Left lung (tissue), 14 donors: ENCODE measurements at places on chromosomes 5 and 9.

DNA sequence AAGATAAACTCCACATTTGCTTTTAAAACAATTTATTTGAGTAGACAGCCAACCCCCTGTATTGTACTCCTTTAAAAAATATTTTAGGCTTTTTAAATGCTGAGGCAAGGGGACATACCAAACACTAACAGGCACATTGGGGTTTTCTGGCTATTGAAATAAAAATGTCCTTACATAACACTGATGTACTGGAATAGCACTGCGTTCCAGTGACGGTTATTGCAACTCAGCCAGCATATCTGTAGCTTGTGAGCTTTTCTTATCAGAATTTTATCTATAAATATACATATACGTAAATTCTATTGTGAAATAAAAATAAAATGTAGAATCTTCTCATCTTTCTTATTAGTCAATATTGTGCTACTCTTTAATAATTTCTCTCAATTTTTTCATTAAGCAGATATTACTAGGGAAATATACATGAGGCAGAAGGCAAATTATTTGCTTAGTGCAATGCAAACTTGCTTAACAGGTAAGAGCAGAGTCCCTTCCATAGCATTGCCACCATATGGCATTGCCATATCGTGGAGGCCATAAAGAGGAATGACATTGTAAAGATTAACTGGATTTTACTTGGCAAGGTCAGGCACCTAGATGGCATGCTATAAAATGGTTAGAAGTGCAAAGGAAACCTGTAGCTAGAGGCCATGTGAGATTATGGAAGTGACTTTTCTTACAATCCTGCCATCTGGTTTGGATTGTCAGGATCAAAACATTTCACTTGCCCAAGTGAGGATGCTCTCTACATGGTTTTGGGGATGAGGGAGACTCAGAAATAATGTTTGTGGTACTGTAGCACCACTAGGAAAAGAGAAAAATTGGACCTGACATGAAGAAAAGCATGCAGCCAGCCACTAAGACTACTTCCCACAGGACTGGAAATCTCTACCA lies 94.8 kb upstream of the CDKN2B start:
- no peak for DNase-seq

- DNase-seq = no peak
Measured at GRCh38 chr5:171405615-171406014, 13.8 kb upstream of the FGF18 start.

DNA sequence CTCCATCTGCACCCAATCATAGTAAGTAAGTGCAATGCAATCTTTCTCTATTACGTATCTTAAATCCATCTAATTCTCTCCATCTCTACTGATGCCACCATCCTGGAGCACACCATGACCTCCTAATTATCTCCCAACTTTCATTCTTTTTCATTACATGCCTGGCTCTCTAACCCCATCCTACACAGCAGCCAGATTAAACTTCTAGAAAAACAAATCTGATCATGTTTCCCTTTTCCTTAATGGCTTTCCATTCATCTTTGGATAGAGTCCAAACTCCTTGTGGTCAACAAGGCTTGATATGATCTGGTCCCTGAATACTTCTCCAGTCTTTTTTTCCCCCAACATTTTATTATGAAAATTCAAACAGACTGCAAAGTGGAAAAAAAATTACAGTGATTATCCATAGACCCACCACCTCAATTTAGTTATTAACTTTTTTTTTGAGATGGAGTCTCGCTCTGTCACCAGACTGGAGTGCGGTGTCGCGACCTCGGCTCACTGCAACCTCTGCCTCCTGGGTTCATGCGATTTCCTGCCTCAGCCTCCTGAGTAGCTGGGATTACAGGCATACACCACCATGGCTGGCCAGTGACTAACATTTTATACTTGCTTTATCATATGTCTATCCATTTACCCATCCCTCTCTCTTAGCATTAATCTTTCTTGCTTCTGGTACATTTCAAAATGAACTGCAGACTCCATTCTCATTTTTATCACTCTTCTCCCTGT lies 5.2 kb downstream of the PPP2R2B start:
- no peak for DNase-seq

DNA sequence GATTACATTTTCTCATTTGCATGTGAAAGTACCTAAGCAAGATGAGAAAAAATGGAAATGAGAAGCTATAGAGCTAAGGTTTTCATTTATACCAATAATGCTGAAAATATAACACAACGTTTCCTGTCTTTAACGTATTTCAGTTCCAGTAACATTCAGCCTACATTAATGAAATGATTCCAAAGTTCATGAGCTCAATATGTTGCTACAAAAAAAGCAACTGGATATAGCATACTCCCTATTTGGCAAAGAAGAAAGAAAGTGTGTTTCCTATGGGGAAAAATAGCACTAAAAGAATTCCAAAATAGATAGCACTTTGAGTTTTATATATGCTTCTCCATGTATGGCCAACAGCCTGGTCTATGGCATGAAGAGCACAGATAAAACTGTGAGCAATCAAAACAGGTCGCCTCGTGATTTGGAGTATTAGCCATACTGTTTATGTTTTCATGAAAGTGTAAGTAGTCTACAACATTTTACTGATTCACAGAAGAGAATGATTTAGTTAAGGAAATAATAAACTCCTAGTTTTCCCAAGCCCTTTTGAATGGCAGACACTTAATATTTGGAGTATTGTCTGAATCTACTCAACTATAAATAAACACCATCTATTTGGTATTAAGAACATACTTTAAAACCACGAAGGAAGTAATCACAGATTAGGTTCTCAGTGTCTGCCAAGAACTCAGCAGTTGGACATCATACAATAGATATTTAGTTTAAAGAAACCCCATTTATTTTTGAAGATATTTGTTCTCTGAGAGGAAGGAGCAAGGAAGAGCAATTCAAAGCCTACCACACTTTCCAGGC lies 258.7 kb upstream of the RASA1 start:
- peak; percentile 23 for DNase-seq

DNA sequence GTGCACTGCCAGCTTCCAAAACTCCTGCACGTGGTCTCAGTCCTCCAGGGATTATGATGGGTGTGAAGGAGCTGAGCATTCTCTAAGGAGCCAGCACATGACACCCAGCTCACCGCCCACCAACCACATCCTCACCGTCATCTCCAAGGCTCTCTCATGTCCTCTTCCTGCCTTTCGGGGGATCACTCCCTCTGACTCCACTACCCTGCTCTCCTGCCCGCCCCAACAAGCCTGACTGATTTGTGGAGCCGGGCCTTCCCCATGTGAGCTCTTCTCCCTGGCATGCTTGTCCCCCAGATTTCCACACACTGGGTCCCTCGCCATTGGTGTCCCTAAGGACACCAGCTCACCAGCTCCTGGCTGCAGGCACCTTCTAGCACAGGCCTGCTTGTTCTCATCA lies 1.9 kb downstream of the ABO start:
- no peak for DNase-seq

DNA sequence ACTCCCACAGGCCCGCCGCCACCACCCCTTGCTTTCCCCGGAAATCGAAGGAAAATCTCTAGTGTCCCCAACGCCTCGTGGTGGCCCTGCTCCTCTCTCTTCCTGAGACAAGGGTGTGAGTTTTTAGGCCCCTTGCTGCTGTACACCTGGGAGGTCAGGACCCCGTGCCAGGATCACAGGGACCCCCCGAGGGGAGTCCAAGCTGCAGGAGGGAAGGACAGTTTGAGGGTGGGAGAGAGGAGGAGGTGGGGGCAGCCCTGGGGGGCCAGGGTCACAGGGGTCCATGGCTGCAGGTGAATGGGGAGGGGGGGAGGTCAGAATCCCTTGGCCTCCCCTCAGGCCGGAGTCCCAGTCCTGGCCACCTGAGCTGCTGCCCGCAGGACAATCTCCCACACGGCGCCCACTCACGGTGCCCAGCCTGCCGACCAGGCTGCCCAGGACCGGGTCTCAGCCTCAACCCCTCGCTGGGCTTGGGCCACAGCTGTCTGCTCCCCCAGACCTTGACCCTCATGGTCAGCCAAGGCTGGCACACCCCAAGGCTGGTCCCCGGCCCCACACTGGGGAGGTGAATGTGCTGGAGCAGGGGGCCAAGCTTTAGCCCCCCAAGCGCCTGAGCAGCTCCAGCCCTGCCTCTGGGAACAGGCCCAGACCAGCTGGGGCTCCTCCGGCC lies 19.9 kb downstream of the TPPP start:
- DNase-seq = peak; percentile 29

DNA sequence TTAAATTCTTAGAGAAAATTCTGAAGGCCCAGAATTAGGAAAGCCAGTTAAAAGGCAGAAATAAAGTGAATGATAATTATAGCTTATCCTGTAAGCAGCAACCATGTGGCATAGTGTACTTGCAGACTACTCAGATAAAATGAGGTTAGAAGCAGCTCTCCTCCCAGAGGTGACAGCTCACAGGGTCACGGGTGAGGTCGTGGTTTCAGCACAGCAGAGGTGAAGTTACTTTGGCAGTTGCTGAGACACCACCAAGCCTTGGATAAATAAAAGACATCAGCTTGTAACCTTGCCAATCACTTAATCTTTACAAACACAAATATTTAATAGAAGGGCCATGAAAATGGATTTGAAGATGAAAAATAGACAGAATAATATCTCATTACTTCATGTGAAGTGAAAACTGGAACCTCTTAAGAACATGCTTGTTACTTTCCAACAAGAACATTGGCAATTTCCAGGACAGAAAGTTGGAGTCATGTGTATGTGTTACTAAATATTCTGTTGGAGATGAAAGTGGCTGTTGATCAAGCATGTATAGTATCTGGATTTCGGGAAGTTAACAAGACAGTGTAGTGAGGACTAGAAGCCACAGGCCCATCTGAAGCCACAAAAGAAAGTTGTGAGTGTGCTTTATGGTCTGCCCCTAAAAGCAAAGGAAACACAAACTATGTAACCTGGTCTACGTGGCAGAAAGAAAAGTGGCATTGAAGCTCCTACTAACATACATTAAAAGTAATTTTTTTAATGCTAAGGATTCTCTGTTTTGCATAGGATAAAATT lies 134.4 kb downstream of the ERCC6L2 start:
- DNase-seq = no peak

- no peak for DNase-seq
Measured at GRCh38 chr5:92419261-92419660, 1036.1 kb upstream of the ARRDC3 start.

- no peak for DNase-seq
Measured at GRCh38 chr5:72646246-72646866, 139.1 kb upstream of the ZNF366 start.

GRCh38 chr5:10481241-10481935 lies 39.7 kb downstream of the ROPN1L start:
- no peak for DNase-seq

- no peak for DNase-seq
Measured at GRCh38 chr9:131391020-131391419, 2.9 kb upstream of the PRRC2B start.

- no peak for DNase-seq
Measured at GRCh38 chr5:96855031-96855872, 21.0 kb upstream of the ERAP2 start.

DNA sequence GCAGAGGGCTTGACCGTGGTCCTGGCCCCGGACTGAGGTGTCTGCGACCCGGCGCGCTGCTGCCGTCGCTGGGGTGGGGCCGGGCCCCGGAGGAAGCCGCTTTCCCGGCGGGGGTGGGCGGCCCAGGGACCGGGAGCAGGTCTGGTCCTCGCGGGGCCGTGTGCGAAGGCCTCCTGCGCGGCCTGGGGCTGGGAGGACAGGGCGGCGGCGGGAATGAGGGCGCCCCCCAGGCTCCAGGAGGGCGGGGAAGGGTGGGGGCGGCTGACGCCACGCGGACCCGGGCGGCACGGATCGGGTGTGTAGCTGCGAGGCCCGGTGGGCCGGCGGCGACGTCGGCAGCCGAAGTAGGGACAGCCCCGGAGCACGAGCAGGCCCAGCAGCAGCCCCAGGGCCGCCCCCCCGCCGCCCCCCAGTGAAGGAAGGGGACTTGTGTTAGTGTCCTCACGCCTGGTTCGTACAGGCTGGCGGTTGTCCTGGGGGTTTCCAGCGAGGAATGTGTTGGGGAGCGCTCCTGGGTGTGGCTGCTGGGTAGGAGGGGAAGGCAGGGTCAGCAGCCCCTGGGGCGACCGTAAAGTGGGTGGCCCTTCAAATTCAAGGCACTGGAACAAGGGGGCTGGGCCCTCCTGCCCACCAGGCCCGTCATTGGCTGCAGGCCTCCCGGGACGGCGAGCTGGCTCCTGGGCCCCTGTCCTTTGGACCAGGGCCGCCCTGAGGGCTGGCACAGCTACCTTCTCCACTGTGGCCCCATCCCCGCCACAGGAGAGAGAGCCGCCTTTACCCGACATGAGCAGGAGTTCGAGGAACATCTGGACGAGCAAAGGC lies 597 bp upstream of the TMEM250 start:
- DNase-seq = no peak

- no peak for DNase-seq
Measured at GRCh38 chr9:4939118-4939561, 45.9 kb upstream of the JAK2 start.

- DNase-seq = no peak
Measured at GRCh38 chr9:113380869-113381378, 4.1 kb upstream of the HDHD3 start.

- no peak for DNase-seq
Measured at GRCh38 chr9:1353291-1353690, 303.1 kb downstream of the DMRT2 start.

DNA sequence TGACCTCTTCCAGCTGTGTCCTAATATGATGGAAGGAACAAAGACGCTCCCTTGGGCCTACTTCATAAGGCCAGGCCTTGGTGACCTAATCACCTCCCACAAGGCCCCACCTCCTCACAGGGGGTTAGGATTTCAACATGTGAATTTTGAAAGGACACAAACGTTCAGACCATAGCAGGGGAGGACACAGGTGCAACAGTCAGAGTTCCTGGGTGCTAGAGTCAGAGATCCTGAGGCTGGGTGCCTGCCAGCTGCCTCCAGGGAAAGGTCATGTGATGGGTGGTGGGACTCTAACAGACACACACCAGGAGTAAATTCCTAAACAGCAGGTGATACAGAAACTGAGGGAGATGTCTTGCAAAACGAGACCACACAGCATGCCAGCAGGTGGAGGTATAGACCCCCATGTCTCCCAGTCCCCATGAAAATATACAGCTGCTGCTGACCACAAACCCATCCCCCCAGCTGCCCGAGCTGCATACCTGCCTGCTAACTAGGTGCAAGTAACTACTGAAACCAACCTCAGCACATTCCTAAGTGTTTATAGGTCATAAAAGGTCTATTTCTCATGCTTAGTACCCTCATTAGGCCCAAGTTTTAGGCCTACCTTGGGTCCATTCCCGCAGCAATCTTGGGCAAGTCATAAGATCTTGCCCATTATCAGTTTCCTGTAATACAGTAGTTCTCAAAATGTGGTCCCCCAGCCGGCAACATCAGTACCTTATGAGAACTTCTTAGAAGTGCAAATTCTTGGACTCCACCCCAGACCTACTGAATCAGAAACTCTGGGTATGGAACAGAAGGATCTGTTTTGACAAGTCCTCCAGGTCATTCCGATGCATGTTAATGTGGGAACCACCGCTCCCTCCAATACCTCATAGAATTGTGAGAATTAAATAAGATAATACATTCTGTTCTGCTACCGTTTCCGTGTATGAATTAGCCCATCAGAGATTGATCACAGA lies 245.3 kb downstream of the ENC1 start:
- no peak for DNase-seq

GRCh38 chr5:57219386-57219785 lies 45.5 kb downstream of the GPBP1 start:
- no peak for DNase-seq
